ENCODE measurements at places on chromosomes 3 and 15.

GRCh38 chr15:82937712-82938058, 14.8 kb downstream of the HOMER2 start:
- DNase-seq = no peak

DNA sequence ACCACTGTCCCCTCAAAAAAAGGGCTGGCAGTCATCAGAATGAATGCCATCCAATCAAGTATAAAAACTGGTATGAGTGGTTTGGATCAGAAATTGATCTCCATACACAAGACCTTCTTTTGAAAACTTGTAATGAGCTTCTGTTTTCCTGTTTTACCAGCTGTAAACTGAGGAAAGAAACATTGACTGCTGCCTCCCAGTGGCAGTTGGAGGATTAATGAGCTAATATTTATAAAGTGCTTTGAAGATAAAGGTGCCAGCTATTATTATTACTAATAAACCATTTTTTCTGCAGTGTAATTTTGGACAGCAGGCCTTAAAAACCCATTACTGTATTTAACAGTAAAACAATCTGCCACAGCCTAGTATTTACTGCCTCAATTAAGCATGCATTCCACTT, 11.4 kb downstream of the CHL1 start:
- DNase-seq = no peak

DNA sequence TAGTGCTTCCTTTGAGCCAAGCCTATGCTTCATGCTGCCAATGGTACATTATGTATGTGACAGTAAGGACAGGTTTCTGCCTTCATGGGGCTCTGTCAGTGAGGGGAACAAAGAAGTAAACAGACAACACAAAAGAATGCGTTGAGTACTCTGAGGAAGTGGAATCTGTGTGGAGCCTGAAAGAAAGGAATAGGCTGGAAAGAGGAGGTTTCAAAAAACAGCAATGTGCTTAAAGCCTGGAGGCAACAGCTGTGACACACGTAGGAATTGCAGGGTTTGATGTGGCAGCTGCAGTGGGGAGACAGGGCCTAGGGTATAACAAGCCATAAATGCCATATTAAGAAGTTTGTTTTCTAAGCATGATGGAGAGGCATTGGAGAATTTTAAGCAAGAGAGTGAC, 316.7 kb downstream of the CLSTN2 start:
- DNase-seq = no peak

DNA sequence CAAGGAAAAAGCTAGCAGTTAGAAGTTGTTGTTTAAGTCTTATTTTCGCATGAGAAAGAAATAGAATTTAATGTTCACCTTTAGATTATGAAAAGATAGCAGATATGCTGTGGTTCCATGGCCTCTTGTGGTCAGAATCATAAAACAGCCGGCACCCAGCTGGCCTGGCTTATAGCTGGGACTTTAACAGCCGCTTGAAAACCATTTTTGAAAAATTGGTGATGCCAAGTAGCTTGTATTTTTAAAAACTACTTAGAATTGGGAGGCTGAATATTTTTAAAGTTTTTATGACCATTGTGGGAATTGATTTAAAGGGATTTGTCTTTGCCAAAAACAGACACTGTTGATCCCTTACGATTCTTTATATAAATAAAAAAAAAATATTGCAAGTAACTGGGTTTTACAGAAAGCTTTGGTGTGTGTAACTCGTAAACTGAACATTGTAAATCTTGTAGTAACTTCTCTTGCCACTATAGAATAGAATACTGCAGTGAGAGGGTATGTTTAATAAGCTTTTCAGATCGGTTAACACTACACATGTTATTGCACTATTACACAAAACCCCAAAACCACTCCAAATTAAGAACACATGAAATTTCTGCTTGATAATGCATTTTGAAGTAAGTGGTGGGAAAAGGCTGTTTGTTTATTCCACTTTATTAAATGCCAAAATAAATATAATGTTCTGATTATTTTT, 6.6 kb downstream of the ARRDC4 start:
- DNase-seq = peak; percentile 54

- no peak for DNase-seq
Observed at GRCh38 chr3:21944251-21944650, 193.2 kb upstream of the ZNF385D start.

DNA sequence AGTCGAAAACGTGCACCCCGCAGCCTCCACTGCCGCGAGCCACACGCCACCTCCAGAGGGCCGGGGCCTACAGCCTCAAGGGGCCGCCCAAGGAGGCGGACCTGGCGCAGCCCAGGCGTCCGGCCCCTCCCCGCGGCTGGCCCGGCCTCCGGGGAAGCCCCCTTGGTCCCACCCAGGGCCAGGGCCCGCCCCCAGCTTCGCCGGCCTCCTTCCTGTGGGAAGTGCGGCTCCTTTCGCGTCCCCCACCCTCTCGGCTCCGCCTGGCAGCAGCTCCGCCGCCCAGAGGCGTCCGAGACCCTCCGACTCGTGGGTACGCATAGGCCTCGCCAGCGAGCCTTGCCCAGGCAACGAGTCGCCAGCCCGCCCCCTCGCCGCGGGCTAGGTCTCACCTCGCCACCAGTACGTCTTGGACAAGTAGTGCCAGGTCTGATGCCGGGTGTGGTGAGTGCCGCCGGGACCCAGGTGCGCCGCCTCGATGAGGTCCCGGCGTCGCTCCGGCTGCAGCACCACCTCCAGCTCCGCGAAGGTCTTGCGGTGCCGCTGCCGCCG, 642 bp downstream of the ZBTB11 start:
- peak; percentile 98 for DNase-seq

- DNase-seq = no peak
Observed at GRCh38 chr3:46278816-46279672, 36.8 kb downstream of the CCR3 start.

- DNase-seq = no peak
Observed at GRCh38 chr15:35506272-35506870, 39.6 kb downstream of the DPH6 start.

- DNase-seq = no peak
Observed at GRCh38 chr3:171189394-171190080, 163.0 kb upstream of the SLC2A2 start.

- no peak for DNase-seq
Observed at GRCh38 chr3:57681691-57682090, 11.2 kb downstream of the DENND6A start.

DNA sequence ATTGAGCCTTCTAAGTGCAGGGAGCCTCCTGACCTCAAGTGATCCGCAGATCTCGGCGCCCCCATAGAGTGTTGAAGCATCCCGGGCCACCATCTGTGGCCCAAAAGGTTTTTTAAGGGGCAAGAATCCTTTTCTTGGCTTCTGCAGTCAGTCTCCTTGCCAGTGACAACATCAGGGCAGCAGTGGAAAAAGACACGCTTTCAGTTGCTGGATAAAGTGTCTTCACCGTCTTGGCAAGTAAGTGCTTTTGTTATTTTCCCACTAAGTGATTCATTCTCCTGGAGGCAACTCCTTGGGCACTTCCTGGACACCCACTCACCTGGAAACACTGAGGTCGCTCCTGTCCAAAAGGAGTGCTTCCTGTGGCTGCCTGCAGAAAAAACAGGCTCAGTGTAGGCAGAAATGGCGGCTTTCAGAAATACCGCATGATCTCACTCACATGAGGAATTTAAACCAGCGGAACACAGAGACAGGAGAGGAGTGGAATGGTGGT, 71.7 kb upstream of the ABHD2 start:
- no peak for DNase-seq

GRCh38 chr3:116247605-116248004, 197.7 kb downstream of the LSAMP start:
- DNase-seq = no peak

- DNase-seq = peak; percentile 76
Observed at GRCh38 chr15:70348581-70349344, 251.0 kb upstream of the TLE3 start.

DNA sequence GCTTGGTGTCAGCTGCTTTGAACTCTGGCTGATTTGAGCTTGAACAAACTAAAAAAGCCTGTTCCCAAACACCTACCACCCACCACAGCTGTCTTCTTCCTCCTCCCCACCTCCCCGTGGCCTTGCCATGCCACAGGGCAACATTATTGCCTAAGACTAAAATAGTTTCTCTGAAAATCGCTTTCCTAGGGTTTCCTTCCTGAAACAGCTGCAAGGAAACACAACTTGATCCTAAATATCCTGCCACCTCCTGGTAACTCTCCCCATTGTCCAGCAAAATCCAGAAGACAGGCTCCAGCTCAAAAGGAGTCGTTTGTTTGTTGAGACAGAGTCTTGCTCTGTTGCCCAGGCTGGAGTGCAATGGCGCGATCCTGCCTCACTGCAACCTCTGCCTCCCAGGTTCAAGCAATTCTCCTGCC, 193.9 kb upstream of the TPM1 start:
- no peak for DNase-seq

DNA sequence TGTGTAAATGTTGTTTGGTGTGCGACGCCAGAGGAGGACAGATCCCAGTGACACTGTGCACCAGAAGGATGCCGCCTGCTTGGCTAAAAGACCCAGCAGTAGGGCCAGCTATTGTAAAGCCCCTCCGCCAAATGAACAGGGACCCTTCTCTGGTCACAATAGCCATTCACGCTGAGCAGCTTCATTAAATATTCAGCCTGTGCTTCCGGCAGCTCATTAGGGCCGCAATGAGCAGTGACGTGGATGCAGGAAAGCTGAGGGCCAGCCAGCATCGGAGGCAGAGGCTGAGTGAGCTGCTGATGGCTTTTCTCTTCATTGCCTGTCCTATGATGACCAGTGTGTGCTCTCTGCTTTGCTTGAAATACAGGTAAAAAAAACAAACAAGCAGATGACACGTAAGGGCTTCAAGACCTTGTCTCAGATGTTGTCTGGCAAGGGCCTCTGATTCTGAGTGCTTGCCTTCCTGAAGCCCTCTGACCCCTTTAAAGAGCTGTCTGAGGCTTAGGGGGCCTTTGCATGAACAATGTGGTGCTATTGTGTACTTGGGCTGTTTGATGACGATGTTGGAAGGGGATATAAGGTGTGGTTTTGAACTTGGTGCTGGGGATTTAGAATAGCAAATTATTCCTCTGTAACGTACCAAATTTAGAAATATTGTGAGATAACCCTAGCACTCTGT, 130.4 kb downstream of the FEZF2 start:
- DNase-seq = no peak

DNA sequence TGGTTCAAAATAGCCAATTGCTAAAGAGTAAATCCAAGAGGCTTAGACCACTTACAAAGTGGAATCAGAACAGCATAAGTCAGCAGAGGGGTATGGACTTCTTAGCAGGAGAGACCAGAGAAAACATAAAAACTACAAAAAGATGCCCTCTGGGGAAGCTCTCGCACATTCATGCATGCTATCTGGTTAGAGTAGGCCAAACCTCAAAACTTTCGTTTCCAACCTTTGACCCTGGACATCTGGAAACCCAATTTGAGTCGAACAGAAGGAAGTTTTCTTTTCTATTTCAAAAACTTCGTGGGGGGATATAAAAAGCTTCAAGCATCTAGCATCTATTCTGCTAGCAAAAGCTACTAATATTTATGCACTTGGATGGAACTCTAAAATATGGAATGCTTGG, 523.9 kb upstream of the AGTR1 start:
- DNase-seq = no peak

GRCh38 chr3:170705131-170705530, 119.3 kb upstream of the SLC7A14 start:
- no peak for DNase-seq

DNA sequence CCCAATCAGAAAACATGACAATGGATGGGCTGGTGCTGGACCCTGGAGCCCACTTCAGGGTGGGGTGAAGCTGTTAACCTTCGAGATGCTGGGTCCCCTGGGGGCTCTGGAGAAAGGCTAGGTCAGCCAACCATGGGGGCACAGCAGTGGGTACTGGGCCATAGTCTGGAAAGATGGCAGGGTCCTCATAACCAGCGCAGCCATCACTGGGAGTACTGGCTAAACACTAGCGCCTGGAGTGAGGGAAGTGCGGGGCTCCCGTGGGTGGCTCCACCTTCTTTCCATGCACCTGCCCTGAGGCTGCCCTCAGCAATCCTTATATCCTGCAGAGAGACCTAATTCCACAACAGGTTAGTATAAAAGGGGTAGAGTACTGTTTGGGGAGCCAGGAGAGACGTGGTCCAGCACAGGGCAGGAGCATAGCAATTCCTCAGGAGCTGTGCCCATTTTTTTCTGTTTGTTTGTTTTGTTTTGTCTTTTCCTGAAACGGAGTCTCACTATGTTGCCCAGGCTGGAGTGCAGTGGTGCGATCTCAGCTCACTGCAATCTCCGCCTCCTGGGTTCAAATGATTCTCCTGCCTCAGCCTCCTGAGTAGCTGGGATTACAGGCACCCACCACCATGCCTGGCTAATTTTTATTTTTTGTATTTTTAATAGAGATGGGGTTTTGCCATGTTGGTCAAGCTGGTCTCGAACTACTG, 122.6 kb upstream of the MEF2A start:
- DNase-seq = no peak

DNA sequence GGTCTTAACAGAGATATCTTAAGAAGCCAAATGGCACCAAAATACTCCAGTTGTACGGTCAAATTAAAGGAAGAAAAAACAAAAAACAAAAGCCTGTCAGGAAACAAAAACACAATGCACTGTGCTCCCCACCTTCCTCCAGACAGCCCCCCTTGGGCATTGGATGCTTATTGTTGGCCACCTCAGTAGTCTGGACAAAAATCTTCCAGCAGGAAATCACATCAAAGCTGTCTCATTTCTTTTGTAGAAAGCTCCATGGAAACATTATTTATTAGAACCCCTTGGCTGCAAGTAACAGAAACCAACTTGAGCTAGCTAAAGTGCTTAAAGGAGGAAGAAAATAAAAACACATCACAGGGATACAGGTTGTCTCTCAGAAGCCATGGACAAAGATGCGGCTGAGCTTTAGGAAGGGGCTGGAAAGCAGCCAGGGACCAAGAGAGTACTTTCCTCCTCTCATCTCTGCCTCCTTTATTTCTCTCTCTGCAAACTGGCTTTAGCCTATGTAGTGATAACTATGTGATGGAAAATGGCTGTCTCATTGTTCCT, 651.5 kb upstream of the ADAMTS9 start:
- no peak for DNase-seq

DNA sequence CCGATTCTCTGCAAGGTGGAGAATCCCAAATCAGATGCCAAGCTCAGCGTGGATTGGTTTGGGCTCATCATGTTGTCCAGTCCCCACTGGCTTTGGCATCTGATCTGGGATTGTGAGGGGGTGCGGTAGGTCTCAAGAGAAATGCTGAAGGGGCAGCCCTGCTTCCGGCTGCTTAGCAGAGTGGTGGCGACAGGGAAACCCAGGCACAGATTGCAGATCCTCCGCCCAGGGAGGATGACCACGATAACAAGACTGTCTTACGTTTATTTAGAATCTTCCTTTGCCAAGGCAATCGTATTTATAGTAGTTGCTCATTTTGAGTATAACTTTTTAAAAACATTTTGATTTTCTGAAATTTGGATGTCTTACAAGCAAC, 61.1 kb downstream of the SLC12A8 start:
- DNase-seq = no peak

GRCh38 chr3:13474776-13475303, 5.3 kb upstream of the HDAC11 start:
- no peak for DNase-seq

- DNase-seq = no peak
Observed at GRCh38 chr3:6805236-6805635, 55.7 kb upstream of the GRM7 start.

- peak; percentile 72 for DNase-seq
Observed at GRCh38 chr15:85580879-85581278, 200.5 kb downstream of the AKAP13 start.

DNA sequence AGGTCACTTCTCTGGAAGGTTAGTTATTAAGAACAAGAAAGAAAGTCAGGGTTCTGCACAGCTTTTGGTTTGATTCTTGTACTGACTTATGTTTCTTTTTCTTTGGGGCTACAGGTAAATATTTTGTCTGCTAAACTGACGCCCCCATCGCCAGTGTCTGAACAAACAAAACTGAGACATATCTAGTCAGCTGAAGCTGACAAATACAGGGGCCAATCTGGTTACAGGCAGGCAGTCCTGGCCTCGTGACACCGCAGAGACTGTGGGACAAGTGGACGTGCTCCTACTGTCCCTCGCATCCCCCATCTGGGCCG, 4.6 kb upstream of the RPL14 start:
- DNase-seq = no peak
